Fibroblast of skin of scalp (primary cell): ENCODE measurements at places on chromosomes 16 and 17.

GRCh38 chr16:19607616-19608280 lies 52.2 kb downstream of the VPS35L start:
- peak; percentile 61 for DNase-seq

GRCh38 chr16:77807-78443 lies at the start of gene MPG:
Gene MPG (plus strand): TSS chr16:78225. CDS start chr16:78310, 85 bp downstream.
- peak; percentile 84 for DNase-seq

- DNase-seq = no peak
Measured at GRCh38 chr17:77873500-77874302, 84.8 kb upstream of the TNRC6C start.

DNA sequence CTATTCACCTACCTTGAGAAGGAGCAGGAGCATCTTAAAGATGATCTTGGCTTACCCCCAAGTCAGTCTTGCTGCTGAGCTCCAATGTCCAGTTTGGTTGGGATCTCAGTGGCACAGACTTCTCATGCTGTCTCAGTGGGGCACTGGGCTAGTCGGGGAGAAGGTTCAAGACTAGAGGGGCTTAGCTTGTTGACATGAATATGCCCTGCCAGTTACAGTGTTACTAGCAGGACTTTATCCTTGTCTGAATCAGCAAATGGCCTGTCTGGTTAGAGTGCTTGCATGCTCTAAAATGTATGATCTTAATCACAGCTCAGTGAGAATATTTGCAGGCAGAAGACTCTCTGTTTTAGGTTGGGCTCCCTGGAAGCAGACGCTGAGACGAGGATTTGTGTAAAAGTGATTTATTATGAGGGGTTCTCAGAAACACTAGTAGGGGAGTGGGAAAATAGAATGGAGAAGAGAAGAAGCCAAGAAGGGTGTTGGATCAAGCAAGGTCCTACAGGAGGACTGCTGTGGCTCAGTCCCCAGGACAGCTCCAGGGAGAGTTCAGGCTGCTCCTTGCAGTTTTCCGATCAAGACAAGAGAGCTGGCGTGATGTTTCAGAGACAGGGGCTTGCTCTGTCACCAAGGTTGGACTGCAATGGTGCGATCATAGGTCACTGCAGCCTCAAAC lies 150.4 kb upstream of the HS3ST2 start:
- no peak for DNase-seq

DNA sequence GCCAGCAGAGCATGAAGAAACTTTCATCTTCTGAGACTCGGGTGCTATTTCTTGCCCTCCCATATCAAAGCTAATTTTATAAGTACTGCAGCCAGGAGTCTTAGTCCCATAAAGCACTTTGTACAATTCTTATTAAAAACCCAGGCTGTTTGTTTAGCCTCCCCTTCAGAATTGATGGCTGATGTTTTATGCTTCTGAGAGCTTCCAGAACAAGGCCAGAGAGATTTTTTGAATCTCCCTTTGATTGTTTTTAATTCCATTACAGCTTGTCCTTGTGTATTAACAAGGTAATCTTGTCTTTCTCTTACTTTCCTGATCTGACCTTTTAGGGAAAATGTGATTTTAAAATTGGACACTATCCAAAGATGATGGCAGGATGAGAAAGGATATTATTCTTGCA lies 16.3 kb downstream of the COQ7 start:
- DNase-seq = no peak
